ENCODE measurements at places on chromosomes 2 and 18.

DNA sequence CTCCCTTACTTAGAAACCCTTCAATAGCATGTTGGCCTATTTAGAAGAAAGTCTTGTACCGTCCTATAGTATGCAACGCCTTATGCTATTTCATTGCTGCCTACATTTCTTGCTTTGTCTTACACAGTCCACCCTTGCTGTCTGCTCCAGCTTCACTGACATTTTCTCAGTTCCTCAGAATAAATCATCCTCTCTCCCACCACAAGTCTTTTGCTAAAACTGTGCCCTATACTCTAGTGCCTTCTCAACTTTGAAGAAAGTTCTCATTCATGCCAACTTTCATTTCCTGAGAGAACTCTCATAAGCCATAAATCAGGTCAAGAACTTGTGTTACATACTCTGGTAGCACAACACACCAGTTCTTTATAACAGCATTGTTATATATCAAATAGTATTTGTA is 54.3 kb upstream of the COL3A1 start:
- peak; percentile 11 for DNase-seq

DNA sequence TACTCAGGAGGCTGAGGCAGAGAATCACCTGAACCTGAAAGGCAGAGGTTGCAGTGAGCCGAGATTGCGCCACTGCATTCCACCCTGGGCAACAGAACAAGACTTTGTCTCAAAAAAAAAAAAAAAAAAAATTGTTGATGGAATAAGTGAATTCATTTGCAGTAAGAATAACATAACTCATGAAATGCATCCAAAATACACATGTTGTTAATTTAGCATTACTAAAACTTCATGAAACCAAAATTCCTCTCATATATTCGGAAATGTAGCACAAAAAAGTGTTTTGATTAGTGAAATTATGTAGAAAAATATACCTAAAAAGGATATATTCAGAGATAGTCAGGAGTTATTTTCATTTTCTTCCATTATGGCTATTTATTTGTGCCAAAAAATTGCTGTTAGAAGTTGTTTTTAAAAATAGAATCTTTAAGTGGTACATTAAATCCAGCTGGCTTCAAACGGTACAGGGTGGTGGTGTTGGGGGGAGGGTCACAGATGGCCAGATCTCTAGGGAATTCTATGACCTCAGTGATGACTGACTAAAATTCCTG is 78.2 kb upstream of the UGP2 start:
- no peak for DNase-seq

- DNase-seq: no peak
These were observed 59.8 kb downstream of the MCFD2 start for GRCh38 chr2:46855805-46856204.

GRCh38 chr18:54923339-54923956 is 35.8 kb downstream of the CCDC68 start:
- no peak for DNase-seq

GRCh38 chr2:122795763-122796162 is 1040.3 kb downstream of the TSN start:
- peak; percentile 90 for DNase-seq
